Smooth muscle cell of the umbilical artery (primary cell): ENCODE measurements at places on chromosomes 3 and 15. TPM values are rescaled to one million over a fixed set of nuclear protein-coding genes. Genes with fewer than 3 reads are reported as not detected.

NR2C2 gene
- 22.9 and 30.6 TPM in 2 replicates for total RNA-seq

INAFM2 gene
- 23.4 and 24.6 TPM in 2 replicates for total RNA-seq

EPHB1 gene
- 1.8 and 8.9 TPM in 2 replicates for total RNA-seq

SST gene
- not detected in 2 replicates for total RNA-seq

SPINK8 gene
- not detected in 2 replicates for total RNA-seq

SMCO1 gene
- total RNA-seq, result not detected in 2 replicates

CTDSPL gene
- total RNA-seq, result 16.3 and 22.7 TPM in 2 replicates

SI gene
- not detected in 2 replicates for total RNA-seq

AGTR1 gene
- total RNA-seq, result 2.1 and 5.7 TPM in 2 replicates

SLC6A11 gene
- not detected in 2 replicates for total RNA-seq

PARP15 gene
- under 0.01 and 0.18 TPM in 2 replicates for total RNA-seq

KCNMB2 gene
- total RNA-seq, result not detected in 2 replicates

CEMIP gene
- 3.9 and 4.8 TPM in 2 replicates for total RNA-seq

LMAN1L gene
- not detected in 2 replicates for total RNA-seq

GPR156 gene
- 0.59 and 0.92 TPM in 2 replicates for total RNA-seq

SH3GL3 gene
- total RNA-seq, result 0.97 and 2.1 TPM in 2 replicates
